ENCODE measurements at places on chromosomes 5 and 9.
A peak's percentile ranks its signal among the peaks of the same experiment; 100 is the strongest.

DNA sequence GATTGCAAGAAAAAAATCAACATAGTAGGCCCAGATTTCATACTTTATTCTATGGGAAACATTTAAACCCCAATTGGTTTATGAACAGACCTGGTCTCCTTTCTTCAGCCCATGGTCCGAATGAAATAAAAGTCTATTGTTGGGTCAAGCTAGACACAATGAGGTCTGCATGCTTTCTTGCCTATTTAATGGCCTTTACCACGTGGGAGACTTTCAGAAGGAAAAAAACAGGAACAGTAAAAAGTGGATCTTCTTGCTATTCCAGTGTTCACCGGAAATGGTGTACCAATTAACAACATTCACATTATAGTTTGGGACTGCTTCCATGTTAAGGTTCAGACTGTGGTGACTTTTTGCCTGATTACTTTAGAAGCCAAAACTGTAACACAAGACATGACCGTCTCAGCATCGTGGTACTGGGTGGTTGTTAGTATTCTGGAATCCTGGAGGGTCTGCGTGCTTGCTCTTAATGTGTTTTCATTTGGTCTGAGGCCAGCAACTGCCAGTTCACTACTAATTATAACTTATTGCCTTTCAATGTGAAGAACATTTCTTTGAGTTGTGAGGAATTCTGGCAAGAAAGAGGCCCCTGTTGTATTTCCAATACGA is 85.4 kb upstream of the PRRC1 start:
- no peak for DNase-seq

DNA sequence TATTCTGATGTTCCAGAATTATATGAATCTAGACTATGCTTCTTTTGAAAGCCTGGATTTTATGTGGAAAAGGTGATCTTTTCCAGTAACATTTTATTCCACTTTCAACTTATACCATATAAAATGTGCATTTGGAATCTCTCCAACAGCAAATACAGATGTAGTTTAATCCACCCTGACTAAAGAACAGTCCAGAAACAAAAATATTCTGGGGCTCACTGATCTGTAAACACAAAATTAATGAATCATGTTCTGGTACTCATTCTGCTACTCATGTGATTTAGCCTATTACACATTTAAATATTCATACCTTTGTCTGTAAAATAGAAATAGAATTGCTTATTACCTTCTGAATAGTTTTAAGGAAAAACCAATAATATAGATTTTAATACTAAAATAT is 125.8 kb downstream of the ARRDC3 start:
- no peak for DNase-seq

- DNase-seq, result no peak
Measured at GRCh38 chr5:95969651-95970358, 8.2 kb upstream of the ELL2 start.

- no peak for DNase-seq
Measured at GRCh38 chr9:98342820-98343210, 87.4 kb upstream of the TBC1D2 start.

GRCh38 chr5:78698191-78698791 is 49.7 kb upstream of the LHFPL2 start:
- DNase-seq, result no peak

DNA sequence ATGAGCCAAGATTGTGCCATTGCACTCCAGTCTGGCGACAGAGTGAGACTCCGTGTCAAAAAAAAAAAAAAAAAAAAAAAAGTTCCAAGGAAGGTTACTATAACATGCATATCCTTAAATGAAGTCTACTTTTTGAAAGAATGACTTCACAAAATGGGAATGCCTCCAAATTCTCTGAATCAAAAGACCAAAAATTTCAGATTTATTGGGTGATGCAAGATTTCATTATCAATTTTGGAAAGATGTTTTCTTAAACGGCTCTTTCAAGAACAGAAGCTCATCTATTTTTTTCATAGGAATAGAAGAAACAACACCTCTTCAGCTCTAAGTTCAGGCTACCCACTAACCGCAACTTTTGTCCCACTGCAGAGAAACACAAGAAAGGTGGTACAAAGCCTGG is 69.9 kb downstream of the AUH start:
- no peak for DNase-seq

- DNase-seq, result peak; percentile 94
Measured at GRCh38 chr9:126985870-126986498, 71.4 kb downstream of the RALGPS1 start.

- no peak for DNase-seq
Measured at GRCh38 chr5:71751422-71751821, 32.3 kb downstream of the CARTPT start.

- no peak for DNase-seq
Measured at GRCh38 chr9:15718423-15718822, 165.6 kb downstream of the CCDC171 start.

- no peak for DNase-seq
Measured at GRCh38 chr5:107428303-107428813, 242.4 kb downstream of the EFNA5 start.

All from CD4-positive, alpha-beta T cell treated with Interleukin-6 at 100 ng/mL for 8 hours (primary cell).